Spinal cord (tissue), 10 donors: ENCODE measurements at places on chromosomes 2 and 18.

DNA sequence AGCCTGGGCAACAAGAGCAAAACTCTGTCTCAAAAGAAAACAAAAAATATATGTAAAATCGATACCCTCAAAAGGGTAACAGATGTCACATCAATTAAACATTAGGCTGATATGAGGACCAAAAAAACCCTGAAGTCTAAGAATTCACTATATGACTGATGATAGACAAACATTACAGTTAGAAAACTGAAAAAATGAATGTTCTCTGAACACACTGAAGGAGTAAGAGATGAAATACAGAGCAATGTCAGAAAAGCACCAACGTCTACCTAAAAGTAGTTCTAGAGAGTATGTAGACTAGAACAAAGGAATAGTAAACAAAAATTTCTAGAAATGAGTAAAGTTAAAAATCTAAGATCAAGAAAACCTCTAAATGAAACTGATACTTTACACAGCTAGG, 81.9 kb downstream of the SLC66A3 start:
- H3K27me3 ChIP-seq = no peaks in the 10 kb centered on the region
- no peak overlapping the region for H3K27ac ChIP-seq
- no peaks in the 10 kb centered on the region for H3K4me1 ChIP-seq
- no peak for DNase-seq
- peaks cover under 1% of the 10 kb centered on the region for H3K36me3 ChIP-seq

DNA sequence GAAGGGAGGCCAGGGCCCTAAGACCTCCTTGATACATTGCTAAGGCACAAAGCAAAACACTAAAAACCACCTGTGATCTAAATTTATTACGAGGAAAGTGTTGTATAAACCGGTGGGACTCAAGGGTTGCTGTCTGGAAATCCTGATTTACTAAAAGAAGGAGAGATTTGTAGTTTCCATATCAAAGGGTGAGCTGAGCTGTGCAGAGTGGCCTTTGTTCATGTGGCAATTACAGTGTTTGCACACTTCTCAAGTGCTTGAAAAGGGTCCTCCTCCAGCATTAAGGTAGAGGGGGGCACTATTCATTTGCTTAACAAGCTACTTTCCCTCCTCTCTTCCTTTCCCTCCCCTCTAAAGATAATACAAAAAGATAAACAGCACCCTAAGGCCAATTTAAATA, 30.5 kb upstream of the ITGA4 start:
- no peak overlapping the region for H3K4me3 ChIP-seq
- H3K27ac ChIP-seq = no peak overlapping the region
- H3K27me3 ChIP-seq = no peaks in the 10 kb centered on the region
- H3K4me1 ChIP-seq = no peaks in the 10 kb centered on the region

DNA sequence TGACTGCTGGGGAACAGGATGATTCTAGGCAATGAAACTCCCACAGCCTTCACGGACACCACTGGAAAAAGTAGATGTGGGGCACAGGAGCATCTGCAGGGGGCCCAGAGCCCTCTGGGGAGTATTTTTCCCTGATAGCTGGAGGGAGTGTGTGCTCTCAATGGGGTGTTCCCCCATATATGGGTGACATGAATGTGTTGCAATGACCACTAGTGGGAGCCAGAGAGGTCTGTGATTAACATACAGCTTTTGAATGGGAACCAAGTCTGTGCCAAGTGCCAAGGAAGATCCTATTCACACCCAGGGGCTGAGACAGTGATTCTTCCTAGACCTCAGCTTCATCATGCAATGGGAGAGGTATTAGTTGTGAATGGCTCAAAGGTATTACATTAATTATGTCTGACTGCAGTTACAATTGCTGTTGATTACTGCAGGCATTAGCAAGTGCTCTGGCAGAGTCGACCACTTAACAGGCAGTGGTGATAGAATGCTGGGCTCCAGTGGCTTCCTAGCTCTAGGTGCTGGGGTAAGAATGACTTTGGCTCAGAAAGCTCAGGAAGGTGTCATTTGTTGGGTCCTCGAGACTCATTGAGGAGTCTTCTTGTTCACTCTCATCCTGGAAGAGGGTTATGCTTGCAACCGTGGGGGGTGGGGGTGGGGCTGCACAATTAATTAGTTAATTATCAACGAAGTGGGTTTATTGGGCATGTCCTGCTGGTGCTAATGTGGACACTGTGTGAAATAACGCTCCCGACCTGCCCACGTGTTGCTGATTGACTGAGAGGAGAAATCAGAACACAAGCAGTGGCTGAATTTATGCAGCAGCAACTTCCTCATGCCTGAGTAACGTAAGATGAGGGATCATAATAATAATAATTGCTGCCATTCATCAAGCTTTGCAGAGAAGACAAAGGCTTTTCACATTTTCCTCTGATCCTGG, 194.1 kb downstream of the CLIP4 start:
- no peaks in the 10 kb centered on the region for H3K36me3 ChIP-seq
- H3K27me3 ChIP-seq = no peaks in the 10 kb centered on the region

- no peaks in the 10 kb centered on the region for H3K27me3 ChIP-seq
- no peak overlapping the region for H3K27ac ChIP-seq
- peak; percentile 85 for DNase-seq
- H3K36me3 ChIP-seq = no peaks in the 10 kb centered on the region
- no peaks in the 10 kb centered on the region for H3K4me1 ChIP-seq
Observed at GRCh38 chr2:160909781-160910242, 250.4 kb upstream of the TANK start.

DNA sequence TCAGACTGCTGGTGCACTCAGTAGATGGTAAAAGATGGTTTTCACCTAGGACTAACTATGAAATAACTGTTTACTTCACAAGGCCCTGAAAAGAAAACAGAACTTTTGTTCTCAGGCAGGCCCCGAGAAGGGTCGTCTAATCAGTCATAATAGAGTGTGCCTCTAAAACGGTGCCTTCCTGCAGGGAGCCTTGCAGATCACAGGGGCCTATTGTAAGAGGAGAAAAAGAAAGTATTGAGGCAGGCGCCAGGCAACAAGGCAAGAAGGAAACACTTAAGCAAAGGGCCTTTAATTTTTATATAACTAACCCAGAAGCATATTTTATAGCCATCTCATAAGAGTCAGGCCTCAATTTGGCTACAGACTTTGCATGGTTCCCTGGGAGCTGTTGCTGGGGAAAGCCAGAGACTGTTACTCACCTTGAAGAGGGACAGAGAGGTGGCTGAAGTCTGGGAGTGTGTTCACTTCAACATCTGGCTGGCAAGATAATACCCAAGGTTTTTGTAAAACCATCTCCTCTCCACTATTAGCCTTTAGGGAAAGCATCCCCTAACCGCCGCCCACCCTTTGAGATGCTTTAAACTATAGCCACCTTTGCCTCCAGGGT, 117.1 kb downstream of the PRPF40A start:
- peaks cover 4% of the 10 kb centered on the region for H3K36me3 ChIP-seq
- no peaks in the 10 kb centered on the region for H3K27me3 ChIP-seq
- no peak for DNase-seq
- peak overlapping the region; percentile 33 for H3K27ac ChIP-seq
- H3K4me3 ChIP-seq = no peak overlapping the region

- no peak for DNase-seq
- no peak overlapping the region for H3K27ac ChIP-seq
- no peaks in the 10 kb centered on the region for H3K27me3 ChIP-seq
- H3K36me3 ChIP-seq = no peaks in the 10 kb centered on the region
- no peaks in the 10 kb centered on the region for H3K4me1 ChIP-seq
Observed at GRCh38 chr18:56921896-56922480, 224.9 kb upstream of the BOD1L2 start.

DNA sequence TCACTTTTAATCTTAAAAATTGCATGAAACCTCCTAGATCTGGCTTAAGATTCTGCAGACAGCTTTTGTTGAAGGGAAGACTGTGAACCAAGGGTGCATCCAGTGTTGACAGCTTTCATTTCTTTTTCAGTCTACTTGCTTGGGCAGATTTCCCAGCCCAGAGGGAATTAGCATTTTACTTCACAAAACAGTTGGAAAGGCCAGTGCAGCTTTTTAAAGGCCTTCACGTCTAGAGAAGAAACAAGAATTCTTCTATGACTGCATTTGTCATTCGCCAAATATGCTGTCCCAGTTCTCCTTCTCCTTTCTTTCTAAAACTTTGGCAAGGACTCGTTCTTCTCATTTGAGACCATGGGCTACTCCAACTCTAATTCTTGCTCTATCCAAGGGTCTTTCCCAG, 17.4 kb downstream of the NTSR2 start:
- DNase-seq = peak; percentile 44
- peaks cover 4% of the 10 kb centered on the region for H3K4me1 ChIP-seq

DNA sequence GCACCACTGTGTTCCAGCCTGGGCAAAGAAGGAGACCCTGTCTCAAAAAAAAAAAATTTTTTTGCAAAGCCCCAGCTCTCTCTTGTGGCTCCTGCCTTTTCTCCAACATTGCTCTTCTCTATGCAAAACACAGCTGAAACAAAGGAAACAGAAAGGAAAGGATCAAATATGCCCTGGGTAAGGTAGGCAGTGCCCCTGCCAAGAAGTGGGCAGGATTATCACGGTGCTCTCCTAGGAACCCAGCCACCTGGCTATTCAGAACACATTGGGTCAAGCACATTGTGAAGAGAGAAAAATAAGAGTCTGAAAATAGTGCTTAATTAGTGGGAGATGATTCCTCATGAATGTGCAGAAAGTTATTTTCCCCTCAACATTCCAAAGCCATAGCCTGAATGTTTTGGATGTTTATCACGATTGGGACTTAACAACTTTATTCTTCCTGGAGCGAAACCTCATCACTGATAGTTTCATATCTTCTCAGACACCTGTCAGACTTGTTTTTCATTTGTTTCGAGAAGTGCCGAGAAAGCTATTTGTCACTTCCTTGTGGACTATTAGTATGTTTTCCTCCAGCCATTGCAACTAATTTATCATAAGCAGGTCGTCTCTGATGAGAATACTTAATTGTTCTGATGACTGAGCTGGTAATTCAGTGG, 42.7 kb upstream of the RPL31 start:
- no peak overlapping the region for H3K27ac ChIP-seq
- no peaks in the 10 kb centered on the region for H3K27me3 ChIP-seq
- peaks cover 8% of the 10 kb centered on the region for H3K36me3 ChIP-seq
- no peaks in the 10 kb centered on the region for H3K4me1 ChIP-seq
- H3K4me3 ChIP-seq = no peak overlapping the region
